ENCODE measurements at places on chromosomes 1 and 21. TPM values are rescaled to one million over a fixed set of nuclear protein-coding genes. Genes with fewer than 3 reads are reported as not detected.

DNA sequence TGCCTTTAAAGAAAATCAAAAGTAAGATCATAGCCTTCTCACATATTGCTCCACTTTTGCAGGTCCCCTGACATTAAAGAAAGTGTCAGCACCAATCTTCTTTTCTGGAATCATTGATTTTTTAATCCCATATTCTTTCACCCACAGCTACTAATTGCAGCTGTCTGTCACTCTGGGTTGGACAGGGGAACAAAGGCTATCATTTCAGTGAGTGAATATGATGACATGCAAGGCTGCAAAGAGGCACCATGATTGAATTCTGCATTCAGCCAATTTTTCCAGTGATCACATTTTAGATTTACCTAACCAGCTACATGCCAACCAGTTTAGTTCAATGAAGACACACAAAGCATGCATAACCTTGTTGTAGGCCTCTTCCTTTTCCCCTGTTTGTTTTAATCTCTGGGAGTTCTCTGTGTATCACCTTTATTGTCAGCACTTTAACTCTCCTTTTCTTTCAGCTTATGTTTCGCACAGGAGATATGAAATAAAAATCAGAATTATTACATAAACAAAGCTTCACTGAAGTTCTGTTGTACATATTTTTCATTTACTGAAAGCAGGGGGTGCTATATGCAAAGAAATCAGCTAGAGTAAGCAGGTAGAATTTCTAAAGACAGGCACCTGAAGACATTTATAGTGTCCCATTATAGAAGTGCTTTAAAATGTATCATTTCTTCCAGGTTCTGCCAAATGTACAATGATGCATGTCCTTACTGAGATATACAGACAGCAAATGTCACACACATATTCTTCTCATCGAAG lies 584.8 kb downstream of the PLA2G4A start:
- ATAC-seq: no peak

Gene RGS8
- total RNA-seq: not detected

Gene HSPB7
- 1.6 TPM for total RNA-seq

GRCh38 chr1:50462964-50463363 lies 39.7 kb upstream of the DMRTA2 start:
- ATAC-seq: no peak

Data from esophagus mucosa (tissue), 1 donor.